ENCODE measurements at places on chromosomes 11 and 22. TPM values are rescaled to one million over a fixed set of nuclear protein-coding genes. Genes with fewer than 3 reads are reported as not detected.

SCGB1D2 gene
- not detected for total RNA-seq

CNGA4 gene
- not detected for total RNA-seq

PRR33 gene
- not detected for total RNA-seq

PPP1CA gene
- total RNA-seq, result 113 TPM

DNA sequence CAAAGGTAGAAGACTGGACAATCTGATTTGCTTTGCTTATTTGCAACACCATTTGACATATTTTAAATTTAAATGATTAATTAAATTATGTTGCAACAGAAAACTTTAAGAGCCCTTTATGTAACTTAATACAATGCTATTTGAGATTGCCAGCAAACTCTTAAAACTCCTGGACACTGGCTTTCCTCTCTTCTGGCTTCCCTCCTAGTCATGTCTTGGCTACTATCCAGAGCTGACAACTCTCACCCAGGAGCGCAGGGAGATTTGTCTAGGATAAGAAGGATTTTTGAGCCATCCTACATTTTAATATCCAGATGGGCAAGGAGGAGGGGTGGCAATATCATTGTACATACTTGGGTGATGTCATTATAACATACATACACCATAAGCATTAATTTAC, 134.3 kb downstream of the ELP4 start:
- H3K27ac ChIP-seq, result no peak overlapping the region
- no peaks in the 10 kb centered on the region for H3K27me3 ChIP-seq
- H3K36me3 ChIP-seq, result no peaks in the 10 kb centered on the region
- H3K4me1 ChIP-seq, result no peaks in the 10 kb centered on the region

FAM181B gene
- total RNA-seq, result not detected

GRCh38 chr11:14435717-14436512, 63.7 kb downstream of the COPB1 start:
- H3K27me3 ChIP-seq, result no peaks in the 10 kb centered on the region
- no peak overlapping the region for H3K27ac ChIP-seq
- peaks cover 5% of the 10 kb centered on the region for H3K36me3 ChIP-seq
- H3K4me3 ChIP-seq, result no peak overlapping the region

DNA sequence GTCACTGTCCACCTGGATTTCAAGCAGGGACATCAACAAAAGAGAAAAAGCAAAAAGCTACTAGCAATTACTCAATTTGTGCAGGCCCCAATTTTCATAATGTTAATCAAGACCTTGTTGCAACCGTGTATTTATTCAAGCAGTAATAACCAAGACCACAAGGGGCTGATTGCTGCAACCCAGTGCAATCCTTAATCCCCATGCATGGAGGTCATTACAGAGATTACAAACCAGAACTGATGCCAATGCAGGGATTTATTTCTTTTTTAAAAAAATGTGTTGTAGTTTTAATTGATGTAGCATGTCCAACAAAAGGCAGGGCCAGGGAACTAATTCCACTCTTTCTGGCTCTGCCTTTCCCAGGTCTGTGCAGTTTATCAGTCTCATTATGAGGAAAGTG, 18.4 kb downstream of the TECTA start:
- H3K27me3 ChIP-seq, result no peaks in the 10 kb centered on the region
- H3K36me3 ChIP-seq, result no peaks in the 10 kb centered on the region
- no peaks in the 10 kb centered on the region for H3K4me1 ChIP-seq
- DNase-seq, result no peak

GRCh38 chr11:44743326-44743725, 16.6 kb downstream of the TSPAN18 start:
- no peak overlapping the region for H3K27ac ChIP-seq
- H3K36me3 ChIP-seq, result no peaks in the 10 kb centered on the region
- no peaks in the 10 kb centered on the region for H3K4me1 ChIP-seq
- H3K4me3 ChIP-seq, result no peak overlapping the region
- DNase-seq, result no peak
- no peaks in the 10 kb centered on the region for H3K27me3 ChIP-seq

DNA sequence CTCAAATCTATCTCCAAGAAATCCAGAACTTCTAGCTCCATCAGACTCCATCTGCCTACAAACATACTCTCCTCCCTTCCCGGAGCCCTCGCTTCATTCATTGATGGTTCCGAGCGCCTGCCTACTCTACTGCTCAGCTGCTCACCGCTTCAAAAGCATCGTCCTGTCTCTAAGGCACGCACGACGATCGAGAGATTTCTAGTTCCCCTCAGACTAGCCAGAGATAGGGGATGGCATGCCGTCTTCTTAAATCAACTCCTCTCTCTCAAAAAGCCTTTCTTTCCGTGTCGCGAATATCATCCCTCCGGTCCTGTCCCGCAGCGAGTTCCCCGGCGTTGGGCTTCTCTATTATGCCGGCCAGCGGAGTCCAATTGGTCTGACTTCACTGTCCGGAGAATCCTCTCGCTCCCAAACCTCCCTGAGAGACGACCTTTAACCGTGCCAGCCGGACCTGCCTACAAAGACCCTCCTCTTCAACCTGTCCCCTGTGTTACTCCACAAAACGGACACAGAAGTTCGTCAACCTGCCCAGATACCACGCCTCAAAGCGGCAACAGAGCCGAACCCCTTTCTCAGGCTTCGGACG, 592 bp downstream of the EEF1G start:
- H3K27me3 ChIP-seq, result no peaks in the 10 kb centered on the region
- peaks cover 59% of the 10 kb centered on the region for H3K36me3 ChIP-seq
- DNase-seq, result no peak

GRCh38 chr11:61963016-61963281, 4.5 kb downstream of the FTH1 start:
- peaks cover 28% of the 10 kb centered on the region for H3K36me3 ChIP-seq
- no peaks in the 10 kb centered on the region for H3K27me3 ChIP-seq
- H3K4me3 ChIP-seq, result no peak overlapping the region
- peak overlapping the region; percentile 57 for H3K27ac ChIP-seq

- H3K4me3 ChIP-seq, result peak overlapping the region; percentile 94
- no peak overlapping the region for H3K27ac ChIP-seq
- no peaks in the 10 kb centered on the region for H3K36me3 ChIP-seq
- no peak for DNase-seq
These were observed 13.4 kb downstream of the STARD10 start for GRCh38 chr11:72780296-72781062.

OR8A1 gene
- not detected for total RNA-seq

DNA sequence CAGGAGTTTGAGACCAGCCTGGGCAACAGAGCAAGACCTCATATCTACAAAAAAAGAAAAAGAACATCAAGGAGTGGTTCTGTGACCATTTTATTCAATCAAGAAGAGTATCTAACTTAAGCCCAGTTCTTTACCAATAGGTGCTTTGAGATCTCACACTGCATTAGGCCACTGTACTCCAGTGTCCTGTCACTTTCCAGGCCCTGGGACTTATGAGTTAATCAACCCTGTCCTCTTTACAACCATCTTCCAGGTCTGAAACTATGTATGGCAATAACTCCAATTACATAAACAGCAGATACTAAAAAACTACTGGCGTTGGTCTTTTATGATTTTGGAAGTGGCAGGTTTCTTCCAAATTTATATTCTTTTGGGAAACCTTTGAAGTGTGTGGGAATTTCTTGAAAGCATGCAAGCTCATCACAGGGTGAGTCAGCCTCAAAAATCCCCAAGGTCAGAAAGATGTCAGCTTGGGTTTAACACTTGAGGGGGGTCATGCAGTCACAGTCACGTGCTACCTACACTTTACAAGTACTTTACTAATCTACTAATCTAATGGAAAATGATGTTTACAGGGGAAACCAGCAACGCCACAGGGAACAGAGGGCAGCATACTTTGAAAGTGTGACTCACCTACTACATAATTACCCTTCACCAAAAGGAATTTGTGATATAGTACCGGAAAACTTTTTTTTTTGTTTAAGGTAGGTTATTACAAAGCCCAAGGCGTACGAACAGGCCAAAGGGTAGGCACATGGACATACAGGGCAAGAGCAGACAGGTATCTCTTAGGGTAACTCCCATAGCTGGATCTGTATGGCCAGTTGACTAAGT, 15.6 kb downstream of the PISD start:
- H3K27ac ChIP-seq, result no peak overlapping the region
- H3K4me1 ChIP-seq, result no peaks in the 10 kb centered on the region
- peaks cover 48% of the 10 kb centered on the region for H3K36me3 ChIP-seq
- no peak overlapping the region for H3K4me3 ChIP-seq
- no peaks in the 10 kb centered on the region for H3K27me3 ChIP-seq

DNA sequence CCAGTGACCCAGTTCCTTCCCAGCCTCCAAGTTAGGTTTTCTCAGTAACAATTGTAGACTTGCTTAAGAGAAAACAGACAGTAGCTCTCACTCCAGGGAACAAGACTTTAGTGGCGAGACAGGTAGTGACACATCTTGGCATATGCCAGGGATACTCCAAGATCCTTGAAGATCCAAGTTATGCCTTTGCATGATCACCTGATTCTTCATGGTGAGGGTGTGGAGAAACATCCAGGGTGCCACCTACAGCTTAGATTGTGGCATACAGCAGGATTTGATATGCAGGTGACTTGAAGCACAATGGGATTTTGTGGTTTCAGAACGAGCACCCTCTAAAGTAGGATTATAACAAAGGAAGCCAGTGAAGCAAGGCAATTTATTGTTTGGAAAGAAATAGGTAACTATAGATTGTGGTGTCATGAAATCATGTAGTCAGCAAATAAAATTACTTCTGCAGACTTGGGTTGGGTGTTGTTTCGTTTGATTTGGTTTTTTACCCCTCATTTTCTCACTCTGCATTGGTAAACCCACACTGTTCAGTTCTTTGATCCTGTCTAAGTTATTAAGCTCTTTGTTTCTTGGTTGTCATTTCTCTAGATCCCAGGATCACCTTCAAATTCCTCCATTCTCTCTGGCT, 9.2 kb downstream of the POU2AF3 start:
- no peaks in the 10 kb centered on the region for H3K36me3 ChIP-seq
- no peak for DNase-seq
- no peak overlapping the region for H3K4me3 ChIP-seq
- H3K4me1 ChIP-seq, result no peaks in the 10 kb centered on the region

- no peak for DNase-seq
- no peaks in the 10 kb centered on the region for H3K4me1 ChIP-seq
- peak overlapping the region; percentile 86 for H3K27ac ChIP-seq
- peak overlapping the region; percentile 87 for H3K4me3 ChIP-seq
These were observed 852 bp downstream of the TRAF6 start for GRCh38 chr11:36509201-36509639.

RPUSD4 gene
- 7.3 TPM for total RNA-seq

GRCh38 chr11:66957971-66958231, 282 bp downstream of the PC start:
- H3K4me1 ChIP-seq, result no peaks in the 10 kb centered on the region
- DNase-seq, result no peak
- H3K27me3 ChIP-seq, result no peaks in the 10 kb centered on the region
- H3K27ac ChIP-seq, result peak overlapping the region; percentile 78

- no peak overlapping the region for H3K27ac ChIP-seq
- no peaks in the 10 kb centered on the region for H3K4me1 ChIP-seq
- H3K4me3 ChIP-seq, result no peak overlapping the region
- no peak for DNase-seq
- peaks cover 3% of the 10 kb centered on the region for H3K36me3 ChIP-seq
- no peaks in the 10 kb centered on the region for H3K27me3 ChIP-seq
These were observed 53.5 kb downstream of the PPP6R3 start for GRCh38 chr11:68513930-68514487.

GRCh38 chr22:38230108-38230825, 28.5 kb downstream of the MAFF start:
- H3K36me3 ChIP-seq, result peaks cover 80% of the 10 kb centered on the region
- no peaks in the 10 kb centered on the region for H3K27me3 ChIP-seq

GRCh38 chr11:73531386-73531785, 66.5 kb downstream of the FAM168A start:
- DNase-seq, result no peak
- no peak overlapping the region for H3K27ac ChIP-seq
- no peaks in the 10 kb centered on the region for H3K36me3 ChIP-seq
- H3K27me3 ChIP-seq, result no peaks in the 10 kb centered on the region

GRCh38 chr22:47597041-47597440, 834.6 kb downstream of the TBC1D22A start:
- H3K36me3 ChIP-seq, result no peaks in the 10 kb centered on the region
- no peaks in the 10 kb centered on the region for H3K27me3 ChIP-seq
- H3K4me1 ChIP-seq, result no peaks in the 10 kb centered on the region
- no peak overlapping the region for H3K4me3 ChIP-seq
- no peak overlapping the region for H3K27ac ChIP-seq

DNA sequence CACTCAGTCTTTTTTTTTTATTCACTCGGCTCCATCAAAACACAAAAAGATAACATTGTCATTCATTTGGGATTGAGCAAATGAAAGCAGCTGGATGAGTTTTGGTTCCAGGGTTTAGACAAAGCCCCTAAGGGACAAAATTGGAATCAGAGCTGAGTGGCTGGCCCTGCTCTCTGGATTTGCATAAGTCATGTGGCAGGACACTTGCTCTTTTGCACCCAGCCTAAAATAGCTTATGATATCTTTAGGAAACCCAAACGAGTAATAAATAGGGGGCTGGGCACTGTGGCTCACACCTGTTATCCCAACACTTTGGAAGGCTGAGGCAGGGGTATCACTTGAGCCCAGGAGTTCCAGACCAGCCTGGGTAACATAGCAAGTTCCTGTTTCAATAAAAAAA, 11.0 kb upstream of the TMEM121B start:
- H3K4me1 ChIP-seq, result no peaks in the 10 kb centered on the region
- no peak overlapping the region for H3K27ac ChIP-seq

- DNase-seq, result peak; percentile 25
- H3K4me1 ChIP-seq, result no peaks in the 10 kb centered on the region
- H3K36me3 ChIP-seq, result no peaks in the 10 kb centered on the region
- H3K4me3 ChIP-seq, result no peak overlapping the region
- H3K27me3 ChIP-seq, result no peaks in the 10 kb centered on the region
These were observed 15.9 kb upstream of the P2RY2 start for GRCh38 chr11:73201888-73202780.

TUT1 gene
- 18.4 TPM for total RNA-seq

DNA sequence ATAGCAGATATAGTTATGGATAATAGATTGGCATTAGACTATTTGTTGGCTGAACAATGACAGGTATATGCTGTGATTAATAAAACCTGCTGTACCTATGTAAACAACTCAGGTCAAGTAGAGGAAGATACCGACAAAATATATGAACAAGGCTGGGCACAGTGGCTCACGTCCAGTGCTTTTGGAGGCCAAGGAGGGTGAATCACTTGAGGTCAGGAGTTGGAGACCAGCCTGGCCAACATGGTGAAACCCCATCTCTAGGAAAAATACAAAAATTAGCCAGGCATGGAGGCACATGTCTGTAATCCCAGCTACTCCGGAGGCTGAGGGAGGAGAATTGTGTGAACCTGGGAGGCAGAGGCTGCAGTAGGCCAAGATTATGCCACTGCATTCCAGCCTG, 14.0 kb upstream of the CHKA start:
- H3K4me1 ChIP-seq, result no peaks in the 10 kb centered on the region
- H3K27ac ChIP-seq, result no peak overlapping the region
- H3K27me3 ChIP-seq, result no peaks in the 10 kb centered on the region
- no peak for DNase-seq
- H3K4me3 ChIP-seq, result no peak overlapping the region

GRCh38 chr11:77187111-77187750, 59.2 kb downstream of the MYO7A start:
- DNase-seq, result no peak
- H3K4me3 ChIP-seq, result no peak overlapping the region
- H3K4me1 ChIP-seq, result no peaks in the 10 kb centered on the region
- no peak overlapping the region for H3K27ac ChIP-seq
- no peaks in the 10 kb centered on the region for H3K36me3 ChIP-seq
- no peaks in the 10 kb centered on the region for H3K27me3 ChIP-seq

- no peak overlapping the region for H3K4me3 ChIP-seq
- H3K36me3 ChIP-seq, result no peaks in the 10 kb centered on the region
- H3K27ac ChIP-seq, result peak overlapping the region; percentile 85
These were observed 92.7 kb downstream of the RPL27A start for GRCh38 chr11:8775332-8775731.

GRCh38 chr22:23259916-23260644, 79.8 kb downstream of the BCR start:
- H3K27me3 ChIP-seq, result no peaks in the 10 kb centered on the region
- peaks cover 43% of the 10 kb centered on the region for H3K4me1 ChIP-seq
- peak overlapping the region; percentile 82 for H3K27ac ChIP-seq
- no peak overlapping the region for H3K4me3 ChIP-seq

Measured in ascending aorta (tissue), 2 donors.